ACHN (cell line): ENCODE measurements at places on chromosomes 5 and 9.

DNA sequence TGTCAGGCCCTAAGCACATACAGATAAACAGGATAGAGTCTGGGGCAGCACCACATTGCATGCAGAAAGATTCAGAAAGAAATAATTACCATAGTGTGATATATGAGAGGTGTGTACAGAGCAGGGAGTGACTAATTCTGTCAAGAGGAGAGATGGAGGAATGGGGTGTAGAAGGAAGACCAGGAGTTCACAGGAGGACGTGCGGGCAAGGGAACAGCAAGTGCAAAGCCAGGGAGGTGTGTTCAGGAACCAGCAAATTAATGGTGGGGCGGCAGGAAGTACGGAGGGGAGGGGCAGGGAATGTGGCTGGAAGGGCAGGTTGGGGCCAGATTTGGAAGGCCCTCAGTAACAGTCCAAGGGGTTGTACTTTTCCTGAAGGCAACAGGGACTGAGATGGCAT, 17.4 kb downstream of the EGR1 start:
- DNase-seq, result no peak

DNA sequence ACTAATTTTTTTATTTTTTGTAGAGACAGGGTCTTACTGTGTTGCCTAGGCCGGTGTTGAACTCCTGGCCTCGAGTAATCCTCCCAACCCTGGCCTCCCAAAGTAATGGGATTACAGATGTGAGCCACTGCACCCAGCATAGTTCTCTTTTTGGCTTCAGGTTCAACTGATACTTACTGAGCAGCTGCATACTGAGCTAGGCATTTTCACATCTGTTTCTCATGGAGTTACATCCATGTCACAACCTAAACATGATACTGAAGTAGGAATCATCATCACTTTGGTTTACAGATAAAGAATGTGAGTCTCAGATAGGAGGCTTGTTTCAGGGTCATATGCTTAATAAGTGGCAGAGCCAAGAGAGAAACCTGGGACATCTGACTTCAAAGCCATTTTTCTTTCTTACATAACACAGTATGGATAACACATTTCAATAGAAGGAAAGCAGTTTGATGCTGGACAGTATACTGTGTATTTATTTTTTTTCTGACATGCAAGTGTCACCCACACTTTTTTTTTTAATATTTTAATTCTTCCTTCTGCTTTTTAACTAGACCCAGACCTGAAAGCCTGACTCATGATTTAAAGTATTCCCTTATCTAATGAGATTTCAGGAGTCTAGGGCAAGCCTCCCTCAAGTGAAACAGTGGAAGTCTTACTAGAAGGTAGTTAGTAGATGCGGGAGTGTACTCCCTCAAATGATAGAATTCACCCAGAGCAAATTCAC, 90.8 kb downstream of the HACD4 start:
- DNase-seq, result no peak

- no peak for DNase-seq
Observed at GRCh38 chr9:21933865-21934264, 60.3 kb downstream of the CDKN2A start.

GRCh38 chr9:95627802-95628201, 111.0 kb upstream of the PTCH1 start:
- DNase-seq, result no peak

DNA sequence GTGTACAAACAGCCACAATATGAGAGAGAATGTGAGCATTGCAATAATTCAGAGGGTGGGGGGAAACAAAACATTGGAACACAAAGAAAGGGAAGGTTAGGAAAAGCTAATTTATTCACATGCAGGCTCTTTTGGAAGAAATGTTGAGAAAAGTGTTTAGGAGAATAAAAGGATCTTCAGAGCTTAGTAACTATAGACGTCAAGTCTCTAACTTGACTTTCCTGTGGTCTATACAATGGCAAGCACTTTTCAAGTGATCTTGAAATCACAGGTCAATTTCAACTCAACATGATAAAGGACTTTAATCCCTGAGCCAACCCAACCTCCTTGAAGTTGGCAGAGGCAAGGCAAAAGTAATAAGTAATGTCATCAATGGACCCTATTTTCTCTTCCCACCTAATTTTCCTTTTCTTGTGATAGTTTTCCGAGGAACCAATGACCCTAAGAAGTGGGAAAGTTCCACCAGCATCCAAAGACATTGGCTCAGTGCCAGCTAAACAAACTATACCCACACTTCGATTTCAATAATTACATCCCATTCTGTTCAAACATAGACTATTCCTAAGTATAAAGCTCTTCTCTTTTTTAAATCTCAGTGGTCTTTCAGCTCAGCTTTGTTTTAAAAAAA, 23.7 kb downstream of the RFK start:
- DNase-seq, result no peak

DNA sequence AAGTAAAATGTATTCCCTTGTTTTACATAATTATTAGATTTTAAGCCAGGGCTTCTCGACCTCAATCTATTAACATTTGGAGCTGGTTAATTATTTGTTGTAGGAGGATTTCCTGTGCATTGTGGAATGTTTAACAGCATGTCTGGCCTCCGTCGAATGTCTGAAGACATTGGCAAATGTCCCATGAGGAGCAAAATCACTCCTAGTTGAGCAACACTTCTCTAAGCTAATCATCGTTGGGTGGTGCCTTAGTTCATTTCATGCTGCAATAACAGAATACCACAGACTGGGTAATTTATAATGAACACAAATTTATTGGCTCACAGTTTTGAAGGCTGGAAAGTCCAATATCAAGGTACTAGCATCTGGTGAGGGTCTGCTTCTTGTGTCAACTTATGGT, 13.4 kb upstream of the VPS13A start:
- no peak for DNase-seq

- no peak for DNase-seq
Observed at GRCh38 chr5:61308712-61309111, 23.3 kb upstream of the ZSWIM6 start.

GRCh38 chr5:7398596-7399280, 2.8 kb downstream of the ADCY2 start:
- no peak for DNase-seq

DNA sequence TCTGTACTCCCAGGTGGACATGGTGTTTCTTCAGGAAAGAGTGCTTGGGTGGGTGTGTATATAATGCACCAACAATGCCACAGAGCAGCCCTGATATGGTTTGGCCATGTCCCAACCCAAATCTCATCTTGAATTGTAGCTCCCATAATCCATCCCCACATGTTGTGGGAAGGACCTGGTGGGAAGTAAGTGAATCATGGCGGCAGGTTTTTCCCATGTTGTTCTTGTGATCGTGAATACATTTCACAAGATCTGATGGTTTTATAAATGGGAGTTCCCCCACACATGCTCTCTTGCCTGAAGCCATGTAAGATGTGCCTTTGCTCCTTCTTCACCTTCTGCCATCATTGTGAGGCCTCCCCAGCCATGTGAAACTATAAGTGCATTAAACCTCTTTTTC, 158.5 kb downstream of the NR3C1 start:
- DNase-seq, result no peak

DNA sequence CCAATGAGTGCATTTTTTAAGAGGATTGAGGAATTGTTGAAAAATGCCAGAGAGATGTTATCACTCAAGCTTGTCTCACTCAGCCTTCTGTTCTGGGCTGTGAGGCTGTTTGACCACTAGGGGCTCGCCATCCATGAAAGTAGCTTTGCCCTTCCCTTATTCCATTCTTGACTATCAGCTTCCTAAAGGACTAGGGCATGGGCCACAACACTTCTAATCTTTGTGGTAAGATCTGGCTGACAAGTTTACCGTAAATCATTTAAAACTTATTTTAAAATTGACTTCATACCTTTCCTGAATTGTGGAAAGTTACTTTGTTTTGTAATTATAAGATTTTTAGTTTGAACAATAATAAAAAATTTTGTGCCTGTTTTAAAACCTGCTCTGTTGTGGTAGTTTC, 49.5 kb downstream of the TJP2 start:
- peak; percentile 73 for DNase-seq

DNA sequence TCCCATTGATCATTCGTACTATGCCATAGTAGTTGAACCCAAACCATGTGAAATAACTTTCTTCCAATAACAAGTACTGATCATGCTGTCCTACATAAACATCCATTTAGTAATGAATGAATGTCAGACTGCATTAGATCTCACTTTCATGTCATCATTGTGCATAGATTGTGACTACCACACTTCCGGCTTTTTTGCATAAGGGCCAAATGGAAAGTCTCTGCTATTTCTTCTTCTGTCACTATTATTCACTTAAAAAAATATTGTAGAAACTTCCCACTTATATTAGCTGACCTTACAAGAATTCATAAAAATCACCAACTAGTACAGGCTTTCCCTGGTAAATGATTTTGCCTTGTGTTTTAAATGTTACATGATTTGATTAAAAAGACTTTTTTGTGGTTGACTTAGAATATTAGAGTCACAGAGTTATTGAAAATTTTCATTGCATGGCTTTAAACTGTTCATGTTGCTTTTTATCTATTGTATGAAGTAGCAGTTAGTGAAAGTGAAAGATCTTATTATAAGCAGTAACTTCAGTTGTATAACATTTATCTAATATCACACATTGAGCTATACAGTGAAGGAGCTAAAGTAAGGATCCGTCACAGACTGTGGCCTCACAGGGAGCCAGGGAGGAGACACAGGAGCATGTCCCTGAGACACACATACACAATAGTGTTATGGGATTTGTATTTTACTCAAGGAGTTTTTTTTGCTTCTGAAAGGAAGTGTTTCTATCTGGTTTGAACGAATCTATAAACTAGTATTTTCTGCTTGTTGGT, 33.9 kb downstream of the LMNB1 start:
- no peak for DNase-seq

- DNase-seq, result peak; percentile 64
Observed at GRCh38 chr9:2087500-2088313, 72.6 kb downstream of the SMARCA2 start.

- no peak for DNase-seq
Observed at GRCh38 chr5:149778303-149779123, 48.4 kb downstream of the PPARGC1B start.

DNA sequence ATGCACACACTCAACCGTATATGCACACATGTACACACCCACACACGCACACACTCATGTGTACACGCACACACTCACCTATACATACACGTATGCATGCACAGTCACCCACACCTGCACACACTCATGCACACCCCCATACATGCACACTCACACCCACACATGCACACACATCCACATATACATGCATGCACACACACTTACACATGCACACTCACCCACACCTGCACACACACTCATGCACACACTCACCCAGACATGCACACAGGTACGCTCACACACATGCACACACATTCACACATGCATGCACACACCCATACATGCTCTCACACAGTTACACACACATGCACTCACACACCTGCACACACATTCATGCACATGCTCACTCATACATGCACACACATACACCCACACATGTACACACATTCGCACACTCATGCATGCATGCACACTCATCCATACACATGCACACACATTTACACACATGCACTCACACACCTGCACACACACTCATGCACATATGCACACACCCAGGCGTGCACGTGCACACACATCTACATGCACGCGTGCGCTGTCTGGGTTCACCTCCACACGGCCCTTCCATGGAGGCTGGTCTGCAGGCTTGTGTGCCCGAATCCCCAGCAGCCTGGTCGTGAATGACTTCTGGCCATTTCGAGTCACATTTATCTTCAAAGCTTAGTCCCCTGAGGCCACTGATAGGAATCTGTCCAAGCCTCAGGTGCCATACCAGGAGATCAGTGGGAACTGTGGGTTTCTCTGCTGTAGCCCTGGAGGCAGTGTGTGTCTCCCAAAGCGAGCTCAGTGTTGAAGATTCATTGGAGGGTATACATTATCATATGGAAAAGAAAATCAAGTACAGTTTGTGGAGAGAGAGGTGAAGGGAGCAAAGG, 103.0 kb downstream of the COL5A1 start:
- DNase-seq, result no peak

GRCh38 chr5:118068886-118069285, 919.5 kb downstream of the DTWD2 start:
- no peak for DNase-seq
